ENCODE measurements at places on chromosomes 11 and 22.

DNA sequence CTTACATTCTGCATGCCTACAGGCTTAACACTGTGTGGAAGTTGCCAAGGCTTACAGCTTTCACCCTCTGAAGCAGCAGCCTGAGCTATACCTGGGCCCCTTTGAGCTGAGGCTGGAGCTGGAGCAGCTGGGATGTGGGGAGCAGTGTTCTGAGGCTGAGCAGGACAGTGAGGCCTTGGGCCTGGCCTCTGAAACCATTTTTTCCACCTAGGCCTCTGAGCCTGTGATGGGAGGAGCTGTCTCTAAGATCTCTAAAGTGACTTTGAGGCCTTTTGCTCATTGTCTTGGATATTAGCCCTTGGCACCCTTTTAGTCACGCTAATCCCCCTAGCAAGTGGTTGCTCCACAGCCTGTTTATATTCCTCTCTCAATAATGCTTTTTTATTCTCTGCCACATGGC lies 59.9 kb upstream of the ZBED5 start:
- DNase-seq = no peak

DNA sequence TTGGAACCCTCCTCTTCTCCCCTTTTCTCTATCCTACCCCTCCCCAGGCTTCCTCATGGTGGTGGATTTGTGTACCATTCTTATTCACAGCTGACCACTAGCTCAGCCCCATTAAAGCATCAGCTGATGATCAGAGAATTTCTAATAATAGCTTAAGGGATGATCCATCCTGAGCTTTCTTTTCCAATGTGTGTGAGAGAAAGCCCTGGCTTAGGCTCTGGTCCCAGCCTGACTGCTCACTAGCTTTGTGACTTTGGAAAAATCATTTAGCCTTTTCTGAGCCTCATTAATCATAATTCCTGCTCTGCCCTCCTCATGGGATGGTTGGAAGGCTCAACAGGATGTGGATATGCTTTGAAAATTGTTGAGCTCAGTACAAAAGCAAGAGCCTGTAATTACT lies 26.3 kb upstream of the CCDC90B start:
- no peak for DNase-seq

DNA sequence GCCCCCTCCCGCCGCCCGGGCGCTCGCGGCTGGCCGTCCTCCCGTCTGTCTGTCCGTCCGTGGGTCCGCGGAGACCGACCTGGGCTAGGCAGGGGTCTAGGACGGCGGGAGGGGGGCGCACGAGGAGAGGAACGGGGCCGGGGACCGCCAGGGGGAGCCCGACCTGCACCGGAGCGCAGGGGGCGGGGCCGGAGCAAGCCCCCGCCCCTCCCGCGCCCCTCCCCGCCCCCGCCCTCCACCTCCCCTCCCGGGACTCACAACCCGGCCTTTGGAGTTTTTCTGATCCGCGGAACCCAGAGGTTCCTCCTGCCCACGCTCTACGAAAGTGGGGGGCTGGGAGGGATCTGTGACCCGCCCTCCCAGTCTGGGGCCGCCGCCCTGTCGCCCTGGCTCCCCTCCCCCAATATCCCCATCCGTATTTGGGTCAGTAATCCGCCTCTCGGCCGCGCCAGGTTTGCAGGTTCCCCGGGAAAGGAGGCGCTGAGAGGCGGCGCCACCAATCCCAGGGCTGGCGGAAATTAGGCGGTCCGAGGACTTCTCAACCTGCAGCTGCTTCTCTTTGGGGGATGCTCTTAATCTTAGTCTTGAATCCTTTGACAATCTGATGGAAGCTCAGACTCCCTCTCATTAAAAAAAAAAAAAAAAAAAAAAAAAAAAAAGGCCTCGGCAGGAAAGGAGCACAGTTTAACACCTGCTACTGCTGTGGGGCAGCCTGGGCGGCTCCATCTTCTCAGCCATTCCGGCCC lies 925 bp upstream of the KCNJ11 start:
- DNase-seq = peak; percentile 14

DNA sequence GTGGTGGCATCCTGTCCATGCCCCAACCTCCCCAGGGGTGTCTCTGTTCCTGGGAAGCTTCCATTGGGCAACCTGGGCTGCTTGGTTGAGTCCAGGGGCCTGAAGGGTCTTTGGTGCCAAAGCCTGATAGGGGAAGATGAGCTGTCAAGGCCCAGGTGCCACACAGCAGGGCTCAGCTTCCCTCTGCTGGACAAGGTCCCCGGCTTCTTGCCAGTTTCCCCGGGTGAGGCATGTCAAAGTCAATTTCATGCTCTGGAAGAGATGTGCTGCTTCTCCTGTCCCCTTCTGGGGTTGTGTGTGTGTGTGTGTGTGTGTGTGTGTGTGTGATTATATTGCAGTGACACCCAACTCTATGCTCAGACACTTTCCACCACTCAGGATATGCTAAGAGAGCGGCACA lies 26.9 kb downstream of the TP53I11 start:
- DNase-seq = no peak

DNA sequence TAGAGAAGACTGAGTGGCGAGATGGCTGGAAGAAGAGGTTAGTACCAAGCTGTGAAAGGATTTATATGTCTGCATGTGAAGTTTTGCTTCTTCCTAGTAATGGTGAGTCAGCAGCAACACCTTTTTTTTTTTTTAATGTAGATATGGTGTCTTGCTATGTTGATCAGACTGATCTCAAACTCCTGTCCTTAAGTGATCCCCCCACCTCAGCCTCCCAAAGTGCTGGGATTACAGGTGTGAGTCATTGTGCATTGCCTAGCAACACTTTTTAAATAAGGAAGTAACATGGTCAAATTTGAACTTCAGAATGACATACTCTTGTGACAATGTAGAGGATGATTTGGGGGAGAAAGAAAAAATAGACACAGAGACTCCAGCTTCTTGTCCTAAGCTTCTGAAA lies 6.5 kb upstream of the CSTPP1 start:
- DNase-seq = no peak

GRCh38 chr22:40076702-40077645 lies 82.2 kb downstream of the FAM83F start:
- DNase-seq = no peak

- no peak for DNase-seq
These were observed 41.8 kb downstream of the BARX2 start for GRCh38 chr11:129417458-129417857.

- no peak for DNase-seq
These were observed 87.1 kb downstream of the CHST1 start for GRCh38 chr11:45578316-45578715.

- DNase-seq = no peak
These were observed 73.0 kb downstream of the TENM4 start for GRCh38 chr11:79367844-79368243.

DNA sequence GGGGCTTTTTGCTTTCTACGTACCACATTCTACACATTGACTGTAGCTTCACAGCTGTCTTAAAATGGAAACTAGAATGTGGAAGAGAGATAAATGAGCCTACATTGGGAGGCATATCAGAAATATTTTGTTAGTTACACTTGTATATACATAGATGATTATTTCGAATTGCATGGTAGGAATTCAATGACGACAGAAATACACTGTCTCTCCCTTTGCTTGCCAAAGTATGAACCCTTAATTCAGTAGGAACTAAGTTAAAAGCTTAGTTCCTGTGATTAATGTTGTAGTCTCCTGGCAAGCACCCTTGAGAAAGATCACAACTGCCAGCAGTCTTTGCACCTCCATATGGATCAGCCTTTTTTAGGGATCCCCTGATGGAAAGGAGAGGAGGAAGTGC lies 10.1 kb downstream of the C11orf87 start:
- DNase-seq = no peak

DNA sequence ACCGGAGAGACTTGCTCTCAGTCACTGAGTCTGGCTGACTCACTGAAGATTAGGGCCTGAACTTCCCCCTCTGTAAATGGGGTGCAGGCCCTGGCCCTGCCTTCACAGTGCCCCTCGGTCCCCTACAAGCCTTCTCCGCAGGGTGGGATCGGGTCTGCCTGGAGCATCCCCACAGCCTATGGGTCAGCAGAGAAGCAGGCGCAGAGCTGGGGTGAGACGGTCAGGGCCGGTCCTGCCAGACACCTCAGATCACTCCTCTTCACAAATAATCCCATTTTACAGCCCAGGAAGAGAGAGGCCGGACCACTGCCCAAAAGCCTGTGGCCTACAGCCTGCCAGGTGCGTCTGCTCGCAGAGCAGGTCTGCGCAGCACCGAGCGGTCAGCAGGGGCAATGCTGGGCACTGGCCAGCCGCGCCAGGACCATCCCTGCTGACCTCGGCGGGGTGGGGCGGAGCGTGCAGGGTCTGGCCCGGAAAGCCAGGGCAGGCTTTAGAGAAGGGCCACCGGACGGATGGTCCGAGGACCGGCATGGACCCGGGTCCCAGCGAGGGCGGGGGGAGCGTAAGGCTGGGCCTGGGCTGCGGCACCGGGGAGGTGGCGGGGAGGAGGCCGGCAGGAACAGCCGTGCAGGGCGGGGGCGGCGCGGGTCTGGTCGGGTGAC lies 522 bp upstream of the SEPTIN5 start:
- no peak for DNase-seq

DNA sequence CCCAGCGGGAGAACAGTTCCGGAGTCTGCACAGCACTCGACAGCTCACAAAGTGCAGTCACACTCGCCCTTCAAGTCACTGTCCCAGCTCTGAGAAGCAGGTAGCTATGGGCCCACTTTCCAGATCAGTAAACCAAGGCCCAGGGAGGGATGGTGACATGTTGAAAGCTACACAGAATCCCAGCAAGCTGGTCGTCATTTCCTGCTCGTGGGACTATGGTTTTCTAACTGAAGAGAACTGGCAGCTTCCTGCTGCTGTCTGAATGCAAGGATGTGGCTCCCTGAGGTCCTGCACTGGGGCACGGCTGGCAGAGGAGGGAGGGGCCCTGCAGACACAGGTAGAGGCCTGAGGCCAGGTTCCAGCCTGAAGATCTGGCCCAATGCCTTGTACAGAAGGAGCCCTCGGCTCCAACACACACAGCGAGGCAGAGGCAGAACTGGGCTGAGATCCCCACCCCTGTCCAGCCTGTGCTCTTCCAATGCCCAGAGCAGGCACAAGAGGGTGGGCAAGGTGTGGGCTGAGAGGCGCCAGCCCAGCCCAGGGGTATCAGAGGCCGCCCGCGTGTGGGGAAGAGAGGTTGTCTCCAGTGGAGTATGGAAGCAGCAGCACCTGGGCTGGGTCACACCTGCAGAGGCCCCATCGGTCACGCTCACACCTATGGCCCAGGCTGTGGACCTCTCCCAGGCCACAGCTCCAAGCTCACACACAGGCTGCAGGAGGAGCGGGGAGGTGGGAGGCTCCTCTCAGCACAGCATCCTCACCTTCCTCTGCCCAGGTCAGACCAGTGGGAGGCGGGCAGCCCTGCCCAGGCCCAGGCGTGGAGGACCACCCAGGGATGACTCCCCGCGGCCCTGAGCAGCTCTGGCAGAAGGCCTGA lies 119.2 kb downstream of the PHF21B start:
- DNase-seq = no peak

DNA sequence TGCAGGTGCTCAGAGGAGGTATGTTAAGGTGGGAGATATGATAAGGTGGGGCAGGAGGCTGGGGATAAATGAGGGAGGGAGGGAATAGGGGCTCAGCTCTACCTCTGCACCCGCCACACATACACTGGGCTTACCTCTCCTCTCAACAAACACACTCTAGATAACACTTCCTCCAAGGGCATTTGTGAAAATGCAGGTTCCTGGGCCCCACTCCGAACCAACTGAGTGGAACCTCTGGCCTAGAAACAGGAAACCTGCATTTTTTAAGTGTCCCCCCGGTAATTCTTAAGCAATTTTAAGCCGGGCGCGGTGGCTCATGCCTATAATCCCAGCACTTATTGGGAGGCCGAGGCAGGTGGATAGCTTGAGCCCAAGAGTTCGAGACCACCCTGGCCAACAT lies 46.5 kb upstream of the CD5 start:
- DNase-seq = no peak

DNA sequence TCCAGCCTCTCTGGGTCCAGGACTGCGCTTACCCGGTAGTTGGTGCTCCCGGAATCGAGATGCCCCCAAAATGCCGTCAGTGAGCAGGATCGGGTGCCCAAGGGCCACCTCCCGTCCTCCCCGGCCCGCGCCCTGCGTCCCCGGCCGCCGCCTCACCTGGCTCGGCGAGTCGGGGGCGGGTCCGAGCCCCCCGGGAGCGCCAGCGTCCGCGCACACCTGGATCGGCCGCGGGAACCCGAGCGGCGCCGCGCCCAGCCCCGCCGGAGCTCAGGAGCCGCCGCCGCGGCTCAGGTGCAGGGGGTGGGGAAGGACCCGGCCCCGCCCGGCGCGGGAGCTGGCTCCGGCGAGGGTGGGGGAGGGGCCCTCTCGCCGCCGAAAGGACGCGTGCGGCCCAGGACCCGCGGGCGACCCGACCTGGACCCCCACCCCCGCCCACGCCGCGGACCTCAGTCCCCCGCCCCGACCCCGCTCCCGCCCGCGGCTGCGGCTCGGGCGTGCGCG lies at the start of gene SHANK2:
TSS of gene SHANK2 (minus strand) at position 309 of the 501 bp plus-strand sequence. CDS start 105,251 bp downstream, outside the sequence.
- DNase-seq = no peak

GRCh38 chr11:132588366-132588765 lies 943.9 kb downstream of the OPCML start:
- DNase-seq = no peak

DNA sequence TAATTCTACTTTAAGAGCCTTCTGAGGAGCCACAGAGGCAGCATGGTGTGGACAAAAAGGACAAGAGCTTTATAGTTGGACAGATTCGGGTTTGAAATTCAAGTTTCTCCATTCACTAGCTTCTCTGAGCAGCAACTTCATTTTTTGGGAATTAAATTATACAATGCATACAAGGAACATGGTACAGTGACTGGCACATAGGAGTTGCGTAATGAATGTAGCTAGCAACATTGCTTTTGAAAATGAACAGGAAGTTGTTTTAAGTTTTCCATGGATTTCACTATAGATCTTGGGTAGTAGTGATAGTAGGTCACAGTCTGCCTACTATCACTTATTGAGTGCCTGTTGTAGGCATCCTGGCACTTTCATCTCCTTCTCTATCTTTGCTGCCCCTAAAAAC lies 41.0 kb upstream of the BMAL1 start:
- no peak for DNase-seq
